ENCODE measurements at places on chromosomes 11 and 22.
A peak's percentile ranks its signal among the peaks of the same experiment; 100 is the strongest.

GRCh38 chr11:73465023-73465675 lies 89.0 kb downstream of the RELT start:
- DNase-seq: no peak

GRCh38 chr11:5257296-5257695 lies 2.7 kb upstream of the HBG2 start:
- DNase-seq: no peak

GRCh38 chr22:18997925-18998315 lies 61.8 kb upstream of the PRODH start:
- peak; percentile 72 for DNase-seq

GRCh38 chr22:30922151-30922611 lies 46.4 kb downstream of the MORC2 start:
- DNase-seq: peak; percentile 87

DNA sequence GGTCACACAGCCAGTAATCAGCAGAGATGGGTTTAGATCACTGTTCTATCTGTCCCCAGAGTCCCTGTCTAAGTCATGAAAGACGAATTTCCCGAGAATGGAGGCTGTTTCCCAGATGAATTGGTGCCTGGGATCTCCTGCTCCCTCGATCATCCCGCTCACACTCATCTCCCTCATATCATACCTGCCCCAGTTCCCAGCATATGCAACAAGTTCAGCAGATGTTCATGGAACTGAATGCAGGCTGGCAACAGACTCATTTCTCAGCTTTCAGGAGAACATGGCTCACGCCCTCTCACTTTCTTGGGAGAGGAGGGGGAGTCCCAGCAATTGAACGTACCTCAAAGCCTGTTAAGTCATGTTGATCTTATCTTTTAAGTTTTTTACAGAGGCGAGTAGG lies 22.1 kb downstream of the CD6 start:
- DNase-seq: no peak

- DNase-seq: no peak
Observed at GRCh38 chr22:20840646-20841371, 17.8 kb downstream of the PI4KA start.

DNA sequence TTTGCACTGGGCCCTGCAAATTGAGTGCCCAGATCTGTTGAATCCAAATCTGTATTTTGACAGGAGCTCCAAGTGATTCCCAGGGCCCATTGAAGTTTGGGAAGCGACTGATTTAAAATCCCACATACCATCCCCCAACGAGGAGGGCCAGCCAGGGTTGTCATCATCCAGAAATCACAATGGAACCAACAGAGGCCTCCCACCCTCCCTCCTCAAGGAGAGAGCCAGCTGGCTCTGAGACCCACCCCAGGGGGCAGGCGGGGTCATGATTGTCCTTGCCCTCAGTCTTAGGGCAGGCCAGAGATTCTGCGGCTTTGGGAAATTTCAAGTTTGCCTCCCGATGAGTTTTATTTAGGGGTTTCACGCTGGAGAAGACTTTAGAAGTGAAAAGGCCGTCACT lies 358.2 kb downstream of the MN1 start:
- no peak for DNase-seq

GRCh38 chr11:119167933-119168332 lies 592 bp upstream of the NLRX1 start:
- no peak for DNase-seq

- peak; percentile 79 for DNase-seq
Observed at GRCh38 chr22:30694640-30695350, at the start of gene OSBP2. Gene OSBP2, plus strand, starts transcription at chr22:30694874. Its CDS starts 36 bp downstream, at chr22:30694910.

- no peak for DNase-seq
Observed at GRCh38 chr11:11267312-11267711, 85.7 kb downstream of the CSNK2A3 start.

DNA sequence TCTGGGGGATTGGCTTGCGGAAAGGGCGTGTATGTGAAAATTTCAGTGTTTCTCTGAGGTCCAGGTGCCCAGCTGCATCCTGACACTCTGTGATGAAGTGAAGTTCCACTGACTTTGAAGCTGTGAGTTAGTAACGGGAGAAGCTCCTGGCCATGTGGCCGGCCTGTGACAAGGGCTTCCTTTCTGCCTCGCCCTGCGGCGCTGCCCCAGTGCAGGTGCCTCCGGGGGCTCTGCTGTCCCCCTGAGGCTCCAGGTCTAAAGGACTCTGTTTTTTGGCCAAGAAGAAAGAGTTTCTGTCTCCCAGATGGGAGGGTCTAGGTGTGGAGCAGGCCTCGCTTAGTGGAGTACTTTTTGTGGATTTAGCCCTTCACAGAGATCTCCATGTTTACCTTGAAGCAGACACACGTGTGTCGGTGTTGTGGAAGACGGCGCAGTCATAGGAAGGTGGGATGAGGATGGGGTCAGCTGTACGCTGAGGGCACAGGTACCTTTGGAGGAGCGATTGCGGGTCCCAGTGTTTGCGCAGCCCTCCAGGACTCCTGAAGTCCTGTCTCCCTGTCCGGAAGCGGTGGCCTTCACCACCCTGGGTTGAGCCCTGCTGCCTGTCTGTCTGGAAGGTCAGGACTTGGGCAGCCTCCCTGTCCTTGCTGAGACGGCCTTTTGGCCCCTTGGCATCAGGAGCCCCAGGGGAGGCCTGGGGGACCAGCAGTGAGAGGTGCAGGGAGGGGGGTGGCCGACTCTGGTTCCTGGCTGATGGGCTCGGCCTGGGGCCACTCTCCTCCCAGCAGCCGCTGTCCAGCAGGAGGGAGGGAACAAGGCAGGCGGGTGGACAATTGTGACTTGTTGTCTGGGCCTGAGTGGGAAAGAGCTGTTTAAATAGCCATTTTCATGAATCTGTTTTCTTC lies 1249.3 kb downstream of the BRD1 start:
- DNase-seq: no peak

- DNase-seq: no peak
Observed at GRCh38 chr11:109267293-109268095, 154.5 kb upstream of the C11orf87 start.

- DNase-seq: no peak
Observed at GRCh38 chr11:83061883-83062282, 9.8 kb downstream of the RAB30 start.

- no peak for DNase-seq
Observed at GRCh38 chr11:8947230-8947943, 4.6 kb upstream of the ASCL3 start.

DNA sequence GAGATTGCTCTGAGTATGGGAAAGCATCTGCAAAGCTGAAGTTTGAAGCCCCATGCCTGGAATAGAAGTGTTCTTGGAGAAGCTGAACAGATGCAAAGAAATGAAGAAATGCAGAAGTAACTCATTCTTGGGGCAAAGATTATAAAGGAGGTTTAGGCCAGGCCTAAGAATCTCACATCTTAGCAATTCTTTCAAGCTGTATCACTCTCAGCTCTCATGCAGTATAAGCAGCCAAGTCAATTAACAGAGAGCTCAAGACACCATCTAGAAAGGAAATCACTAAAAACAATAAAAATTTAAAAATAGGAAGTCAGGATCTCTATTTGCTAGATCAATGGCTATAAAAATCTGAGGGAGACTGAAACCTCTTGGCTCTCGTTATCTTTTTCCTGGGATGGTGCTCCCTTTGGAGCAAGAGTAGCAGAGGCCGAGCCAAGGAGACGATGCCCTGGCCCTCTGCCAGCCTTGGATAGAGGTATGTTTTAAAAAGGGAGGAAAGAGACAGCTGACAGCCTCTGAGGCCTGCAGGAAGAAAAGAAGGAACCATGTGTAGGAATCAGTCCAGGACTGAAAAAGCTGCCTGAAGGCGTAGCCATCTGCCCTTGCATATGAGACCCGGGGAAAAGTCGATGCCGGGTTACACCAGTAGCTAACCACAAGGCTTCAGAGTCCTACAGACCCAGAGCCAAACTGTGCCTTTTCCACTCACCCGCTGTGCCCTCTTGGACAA lies 229.8 kb downstream of the BLID start:
- peak; percentile 97 for DNase-seq

DNA sequence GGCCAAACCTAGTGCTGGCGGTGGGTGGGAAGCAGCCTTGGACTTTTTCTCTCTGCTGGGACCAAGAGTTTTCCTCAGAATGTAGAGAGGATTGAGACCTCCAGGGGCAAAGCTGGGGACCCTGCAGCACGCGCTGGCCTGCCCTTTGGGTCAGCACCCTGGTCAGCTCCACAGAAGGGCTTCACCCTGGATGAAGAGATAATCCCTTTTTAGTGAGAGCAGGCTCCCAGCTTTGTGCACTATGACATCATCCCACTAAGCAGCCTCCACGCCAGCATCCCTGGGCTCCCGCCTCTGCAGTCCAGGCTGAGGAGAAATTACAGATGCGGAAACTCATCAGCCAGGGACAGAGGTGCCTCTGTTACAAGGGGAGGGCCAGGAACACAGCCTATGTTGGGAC lies 23.5 kb downstream of the DRICH1 start:
- no peak for DNase-seq

DNA sequence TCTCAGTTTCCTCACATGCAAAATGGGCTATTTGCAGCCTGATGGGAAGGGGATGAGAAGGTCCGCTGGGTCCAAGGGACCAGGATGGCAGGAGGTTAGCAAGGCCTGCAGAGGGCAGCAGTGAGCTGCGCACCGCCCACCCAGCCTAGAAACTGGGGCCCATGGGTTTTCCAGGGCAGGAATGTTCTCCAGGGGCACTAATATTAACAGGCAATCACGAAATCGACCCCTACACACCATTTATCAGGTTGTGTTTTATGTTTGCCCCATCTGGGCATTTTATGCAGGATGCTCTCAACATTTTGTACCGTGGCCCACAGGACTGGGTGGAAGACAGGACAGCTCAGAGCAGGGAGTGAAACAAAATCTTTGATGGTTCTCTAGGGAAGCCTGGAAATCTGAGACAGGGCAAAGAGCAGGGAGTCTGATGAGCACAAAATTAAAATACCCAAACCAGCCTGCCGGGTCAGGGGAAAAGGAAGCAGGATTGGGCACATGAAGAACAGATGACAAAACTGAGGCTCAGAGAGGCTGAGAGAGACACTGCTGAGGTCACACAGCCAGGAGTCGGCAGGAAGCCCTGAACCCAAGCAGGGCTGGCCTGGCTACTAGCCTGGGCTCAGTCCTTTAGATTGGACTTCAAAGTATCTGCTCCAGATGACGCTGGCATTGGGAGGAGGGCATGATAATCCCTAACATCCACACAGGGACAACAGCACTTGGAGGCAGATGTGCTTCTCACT lies 1.6 kb upstream of the BCR start:
- peak; percentile 90 for DNase-seq

GRCh38 chr11:72777755-72778278 lies 16.0 kb downstream of the STARD10 start:
- no peak for DNase-seq

DNA sequence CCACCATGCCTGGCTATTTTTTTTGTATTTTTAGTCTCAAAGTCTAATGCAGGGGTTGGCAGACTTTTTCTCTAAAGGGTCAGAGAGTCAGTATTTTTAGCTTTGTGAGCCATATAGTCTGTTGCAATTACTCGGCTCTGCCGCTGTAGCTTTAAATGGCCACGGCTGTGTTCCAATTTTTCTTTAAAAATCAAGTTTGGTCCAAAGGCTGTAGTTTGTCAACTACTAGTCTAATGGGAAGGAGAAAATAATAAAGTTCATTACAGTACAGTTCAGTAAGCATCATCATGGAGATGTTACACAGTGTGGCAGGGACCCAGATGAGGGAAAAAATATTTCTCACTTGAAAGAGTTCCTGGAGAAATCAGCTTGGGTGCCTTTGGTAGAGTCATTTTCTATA lies 107.6 kb downstream of the CSNK2A3 start:
- no peak for DNase-seq

- no peak for DNase-seq
Observed at GRCh38 chr11:95296621-95297025, 65.6 kb upstream of the SESN3 start.

DNA sequence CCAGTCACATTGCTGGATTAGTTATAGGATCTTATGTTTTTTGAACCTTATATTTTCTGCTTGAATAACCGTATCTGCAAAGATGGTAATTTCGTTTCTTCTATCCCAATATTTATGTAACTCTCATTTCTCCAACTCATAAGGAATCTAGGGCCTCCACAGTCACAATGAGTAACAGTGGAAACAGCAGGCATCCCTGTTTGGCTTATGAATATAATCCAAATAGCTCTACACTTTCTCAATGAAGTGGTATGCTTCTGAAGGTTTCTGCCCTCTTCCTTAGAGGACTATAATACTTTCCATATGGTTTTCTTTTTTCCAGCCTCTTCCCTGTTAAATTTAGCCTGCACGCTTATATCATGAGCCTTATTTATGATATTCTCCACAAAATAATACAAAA lies 16.5 kb downstream of the ATP6V1E1 start:
- no peak for DNase-seq

GRCh38 chr11:61834278-61835048 lies 6.4 kb downstream of the FADS2 start:
- DNase-seq: peak; percentile 45

DNA sequence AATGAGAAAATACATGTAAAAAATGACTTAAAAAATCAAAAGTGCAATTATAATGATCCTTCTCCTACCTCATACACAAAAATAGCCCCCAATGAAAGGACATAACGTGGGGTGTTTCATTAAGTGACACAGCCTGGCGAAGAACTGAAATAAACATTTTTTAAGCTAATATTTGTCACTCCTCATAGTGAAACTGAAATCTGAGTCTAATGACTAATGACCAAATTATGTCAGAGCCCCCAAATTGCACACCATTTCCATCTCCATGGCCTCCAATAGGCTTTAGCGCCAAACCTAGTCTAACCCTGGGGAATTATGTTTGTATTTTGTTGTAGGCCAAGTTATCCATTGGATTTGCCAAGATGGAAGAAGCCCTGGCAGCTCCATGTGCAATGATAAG lies 119.1 kb downstream of the WT1 start:
- DNase-seq: no peak

DNA sequence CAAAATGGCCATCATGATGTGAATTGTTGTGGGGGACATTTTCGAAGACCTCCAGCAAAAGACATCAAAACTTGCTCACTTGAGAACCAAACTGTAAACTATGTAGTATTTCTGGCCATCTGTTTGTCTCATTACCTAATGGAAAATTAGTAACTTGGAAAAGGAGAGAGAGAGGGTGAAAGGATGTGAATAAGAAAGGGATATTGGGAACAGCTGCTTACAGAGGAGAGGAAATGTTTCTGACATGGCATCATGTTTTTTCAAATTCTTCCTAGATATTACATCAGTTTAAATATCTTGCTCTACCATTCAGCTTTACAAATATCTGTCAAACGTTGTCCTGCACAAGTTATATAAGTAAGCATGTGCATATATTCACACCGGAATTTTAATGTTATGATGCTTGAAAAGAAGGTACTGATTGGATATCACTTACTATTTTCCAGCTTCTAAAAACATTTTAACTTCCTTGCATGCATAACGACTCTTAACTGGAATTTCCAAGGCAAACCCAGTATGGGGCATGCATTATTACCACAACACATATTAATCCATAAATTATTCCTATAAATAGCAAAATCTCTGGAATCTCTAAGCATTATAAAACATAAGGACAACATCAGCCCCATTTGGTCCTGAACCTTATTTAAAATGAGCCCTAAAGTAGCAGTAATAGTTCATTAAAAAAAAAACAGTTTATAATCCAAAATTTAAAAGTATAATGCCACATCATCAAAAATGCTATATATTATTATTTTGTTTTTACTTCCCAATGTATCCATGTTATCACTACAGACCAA lies 20.0 kb downstream of the GUCY1A2 start:
- DNase-seq: no peak

- DNase-seq: peak; percentile 59
Observed at GRCh38 chr11:61694602-61694939, 14.4 kb downstream of the DAGLA start.

GRCh38 chr11:132822276-132822675 lies 710.0 kb downstream of the OPCML start:
- DNase-seq: no peak

GRCh38 chr22:44407987-44408828 lies 89.8 kb downstream of the RTL6 start:
- DNase-seq: peak; percentile 39

GRCh38 chr11:44377121-44377520 lies 67.2 kb upstream of the ALX4 start:
- DNase-seq: no peak
